Epithelial cell of proximal tubule (primary cell): ENCODE measurements at places on chromosomes 2 and 18.

GRCh38 chr2:201496785-201497184 is 45.2 kb downstream of the STRADB start:
- DNase-seq, result no peak

DNA sequence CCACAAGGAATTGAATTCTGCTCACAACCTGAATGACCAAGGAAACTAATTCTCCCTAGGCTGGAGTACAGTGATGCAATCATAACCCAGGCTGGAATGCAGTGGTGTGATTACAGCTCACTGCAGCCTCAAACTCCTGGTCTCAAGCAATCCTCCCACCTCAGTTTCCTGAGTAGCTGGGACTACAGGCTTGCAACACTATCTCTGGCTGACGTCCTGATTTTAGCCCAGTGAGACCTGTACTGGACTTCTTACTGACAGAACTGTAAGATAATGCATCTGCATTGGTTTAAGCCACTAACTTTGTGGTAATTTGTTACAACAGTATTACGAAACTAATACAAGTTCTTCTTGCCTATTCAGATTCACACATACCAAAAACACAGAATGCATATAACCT is 9.5 kb upstream of the KDSR start:
- no peak for DNase-seq

GRCh38 chr2:71340176-71340575 is 8.6 kb downstream of the ZNF638 start:
- DNase-seq, result no peak

DNA sequence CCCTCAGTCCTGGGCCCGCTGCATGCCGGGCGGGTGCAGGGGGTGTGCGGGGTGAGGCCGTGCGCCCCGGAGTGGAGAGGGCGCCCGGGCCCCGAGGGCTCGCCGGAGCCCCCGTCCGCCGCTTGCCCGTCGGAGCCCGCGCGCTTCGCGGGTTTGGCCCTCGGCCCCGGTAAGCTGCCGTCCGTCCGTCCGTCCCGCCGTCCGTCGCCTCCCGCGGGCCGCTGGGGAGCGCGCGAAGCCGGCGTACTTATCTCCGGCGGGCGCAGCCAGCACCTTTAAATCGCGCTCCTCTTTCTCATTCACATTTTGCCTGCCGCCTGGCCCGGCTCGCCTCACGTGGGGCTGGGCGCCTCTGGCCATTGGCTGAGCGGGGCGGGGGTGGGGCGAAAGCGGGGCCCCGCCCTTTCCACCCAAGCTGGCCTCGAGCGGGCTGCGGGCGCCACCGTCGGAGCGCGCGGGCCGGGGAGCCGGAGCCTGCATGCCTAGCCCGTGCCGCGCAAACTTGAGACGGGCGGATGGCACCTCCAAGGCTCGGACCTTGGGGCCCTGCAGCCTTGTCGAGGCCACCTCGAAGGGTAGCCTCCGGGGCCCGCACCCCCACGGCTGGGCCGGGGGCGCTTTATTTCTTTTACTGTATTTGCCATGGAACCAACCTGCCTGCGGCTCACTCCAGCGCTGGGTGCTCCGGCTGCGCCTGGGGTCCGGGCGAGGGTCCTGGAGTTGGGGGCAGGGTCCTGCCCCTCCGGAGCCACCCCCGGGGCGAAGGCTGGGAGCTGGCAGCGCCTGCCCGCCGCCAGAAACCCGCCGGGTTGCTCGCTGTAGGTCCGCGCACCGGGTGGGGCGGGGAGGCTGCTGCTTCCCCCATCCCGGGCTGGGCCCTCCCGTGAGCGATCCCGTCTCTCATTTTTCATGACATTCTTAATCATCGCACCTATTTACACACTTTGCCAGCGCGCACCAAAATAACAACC is at the start of gene GBX2:
TSS of gene GBX2 (minus strand) at position 277 of the 971 bp plus-strand sequence. CDS start 415 bp downstream, outside the sequence.
- DNase-seq, result no peak

DNA sequence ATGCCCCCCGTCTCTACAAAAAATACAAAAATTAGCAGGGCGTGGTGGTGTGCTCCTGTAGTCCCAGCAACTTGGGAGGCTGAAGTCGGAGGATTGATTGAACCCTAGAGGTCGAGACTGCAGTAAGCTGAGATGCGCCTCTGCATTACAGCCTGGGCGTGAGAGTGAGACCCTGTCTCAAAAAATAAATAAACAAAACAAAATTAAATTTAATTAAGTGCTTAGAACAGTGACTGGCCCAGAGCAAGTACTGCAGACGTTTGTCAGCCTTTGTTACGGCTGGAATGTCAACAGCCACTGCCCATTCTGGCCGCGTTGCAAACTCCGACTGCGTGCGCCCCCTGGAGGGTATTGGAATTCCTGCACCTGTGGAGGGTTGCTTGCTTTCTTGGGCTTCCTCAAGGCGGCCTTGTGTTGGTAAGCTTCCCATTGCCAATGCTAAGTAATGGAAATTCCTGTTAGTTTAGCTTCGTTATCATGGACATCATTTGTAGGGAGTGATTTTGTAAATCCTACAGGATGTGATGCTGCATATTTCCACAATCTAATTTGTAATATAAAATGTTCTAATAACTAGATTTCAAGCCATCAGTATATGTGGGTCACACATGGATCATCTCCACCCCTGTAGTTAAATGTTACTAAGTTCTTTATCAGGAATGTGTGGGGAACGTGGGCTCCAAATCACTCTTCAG is 15.9 kb upstream of the ATP6V1B1 start:
- DNase-seq, result no peak

GRCh38 chr18:60981682-60982328 is 351.4 kb upstream of the CDH20 start:
- DNase-seq, result no peak
